Naive B cell (primary cell): ENCODE measurements at places on chromosomes 7 and 10. TPM values are rescaled to one million over a fixed set of nuclear protein-coding genes. Genes with fewer than 3 reads are reported as not detected.

DNA sequence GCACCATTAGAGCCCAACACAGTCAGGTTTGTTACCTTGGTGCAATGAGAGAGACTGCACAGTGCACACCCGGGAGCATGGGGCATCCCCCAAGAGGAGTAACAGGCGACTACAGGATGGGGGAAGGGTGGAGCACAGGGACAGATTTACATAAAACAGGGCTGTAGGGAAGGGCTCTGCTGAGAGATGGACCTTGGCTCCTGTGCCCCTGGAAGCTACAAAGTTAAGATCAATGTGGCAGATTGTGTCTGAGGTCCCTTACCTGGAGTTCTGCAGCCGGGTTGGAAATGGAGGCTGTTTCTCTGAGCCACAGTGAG, 13.7 kb upstream of the SLC18A3 start:
- H3K36me3 ChIP-seq, result no peaks in the 10 kb centered on the region
- H3K27me3 ChIP-seq, result peaks cover 16% of the 10 kb centered on the region
- peaks cover 5% of the 10 kb centered on the region for H3K4me1 ChIP-seq
- no peak for DNase-seq
- H3K27ac ChIP-seq, result no peak overlapping the region

- H3K4me3 ChIP-seq, result no peak overlapping the region
- no peak overlapping the region for H3K27ac ChIP-seq
- no peaks in the 10 kb centered on the region for H3K4me1 ChIP-seq
- H3K27me3 ChIP-seq, result no peaks in the 10 kb centered on the region
Observed at GRCh38 chr10:7365027-7365745, 45.6 kb downstream of the SFMBT2 start.

GRCh38 chr7:103445228-103446048, 569 bp downstream of the SLC26A5 start:
- no peaks in the 10 kb centered on the region for H3K36me3 ChIP-seq
- peaks cover 92% of the 10 kb centered on the region for H3K27me3 ChIP-seq
- H3K4me1 ChIP-seq, result peaks cover 20% of the 10 kb centered on the region

DNA sequence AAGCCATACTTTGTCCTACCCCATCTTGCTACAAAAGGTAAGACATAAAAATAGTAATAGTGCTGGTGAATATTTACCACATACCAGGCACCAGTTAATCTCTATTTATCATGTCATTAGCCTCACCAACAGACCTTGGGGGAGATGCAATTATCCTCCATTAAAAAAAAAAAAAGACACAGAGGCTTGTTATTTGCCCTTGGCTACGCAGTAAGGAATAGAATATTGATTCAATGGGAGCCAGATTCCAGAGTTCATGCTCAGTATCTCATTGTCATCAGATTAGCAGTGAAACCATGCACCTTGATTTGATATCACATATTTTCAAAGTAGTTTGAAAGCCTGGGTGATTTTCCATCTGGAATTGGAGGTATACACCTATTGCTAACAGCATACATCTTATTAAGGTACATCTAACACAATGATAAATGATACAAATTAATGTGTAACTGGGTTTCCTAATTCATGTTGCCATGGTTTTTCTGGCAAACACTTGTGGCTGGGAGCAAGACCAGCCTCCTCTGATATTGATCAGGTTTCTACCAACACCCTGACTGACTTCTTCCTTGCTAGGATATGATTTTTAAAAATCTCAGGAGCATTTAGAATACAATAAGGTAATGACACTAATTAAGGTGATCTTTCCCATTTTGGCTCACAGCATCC, 67.1 kb upstream of the PRR15 start:
- no peak overlapping the region for H3K27ac ChIP-seq
- H3K4me1 ChIP-seq, result no peaks in the 10 kb centered on the region
- no peak overlapping the region for H3K4me3 ChIP-seq
- DNase-seq, result no peak
- H3K27me3 ChIP-seq, result peaks cover 5% of the 10 kb centered on the region

GRCh38 chr7:81210137-81211064, 291.6 kb upstream of the SEMA3C start:
- no peaks in the 10 kb centered on the region for H3K36me3 ChIP-seq
- H3K27me3 ChIP-seq, result no peaks in the 10 kb centered on the region
- H3K27ac ChIP-seq, result no peak overlapping the region
- no peaks in the 10 kb centered on the region for H3K4me1 ChIP-seq
- H3K4me3 ChIP-seq, result no peak overlapping the region
- DNase-seq, result no peak

TLX1 gene
- not detected for polyA plus RNA-seq

GRCh38 chr7:74288034-74288881, 949 bp upstream of the CLIP2 start:
- no peaks in the 10 kb centered on the region for H3K27me3 ChIP-seq
- peak overlapping the region; percentile 93 for H3K4me3 ChIP-seq
- no peaks in the 10 kb centered on the region for H3K36me3 ChIP-seq
- DNase-seq, result no peak
- peak overlapping the region; percentile 74 for H3K27ac ChIP-seq

- peaks cover 6% of the 10 kb centered on the region for H3K4me1 ChIP-seq
- H3K36me3 ChIP-seq, result no peaks in the 10 kb centered on the region
- no peak overlapping the region for H3K4me3 ChIP-seq
- no peak for DNase-seq
Observed at GRCh38 chr7:72080865-72081510, 331.1 kb downstream of the CALN1 start.

GJD4 gene
- not detected for polyA plus RNA-seq
